HuH-7 (cell line): ENCODE measurements at places on chromosomes 16 and 17.

DNA sequence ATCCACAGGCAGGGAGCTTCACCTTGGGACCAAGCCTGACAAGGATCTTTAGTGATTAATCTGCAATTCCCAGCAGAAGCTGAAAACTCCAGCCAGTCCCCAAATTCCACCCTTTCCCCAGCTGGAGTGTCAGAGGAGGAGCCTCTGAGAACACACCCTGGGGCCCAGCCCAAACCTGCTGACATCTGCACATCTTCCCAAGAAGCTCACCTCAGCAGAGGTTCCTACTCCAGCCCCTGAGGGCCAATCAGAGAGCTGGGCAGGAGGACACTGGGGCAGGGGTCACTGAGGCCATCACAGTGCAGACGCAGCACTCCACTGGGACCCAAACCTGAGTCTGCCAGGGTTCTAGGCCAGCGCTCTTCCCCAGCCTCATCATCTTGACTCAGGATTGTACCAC lies 44.9 kb downstream of the CNGB1 start:
- no peak for DNase-seq

GRCh38 chr17:17511293-17511741 lies 15.1 kb upstream of the RASD1 start:
- DNase-seq = no peak

- no peak for DNase-seq
Observed at GRCh38 chr16:24204150-24204665, 51.9 kb upstream of the CACNG3 start.

GRCh38 chr17:68403122-68403521 lies 54.2 kb downstream of the WIPI1 start:
- DNase-seq = no peak

DNA sequence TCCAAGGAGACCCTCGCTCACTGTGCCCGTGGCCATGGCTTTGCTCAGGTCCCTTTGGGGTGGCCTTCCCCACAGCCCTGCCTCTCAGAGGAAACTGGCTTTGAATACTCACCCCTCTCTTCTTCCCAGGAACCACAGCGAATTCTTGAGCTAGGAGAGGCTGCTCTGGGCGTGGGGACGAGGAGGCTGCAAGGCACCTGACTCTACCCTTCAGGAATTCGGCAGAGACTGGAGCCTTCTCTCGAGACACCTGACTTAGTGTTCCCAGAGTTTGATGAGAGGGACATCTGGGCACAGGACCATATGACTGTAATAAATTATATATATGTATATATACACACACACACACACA lies 6.2 kb downstream of the LLGL2 start:
- DNase-seq = no peak

GRCh38 chr16:2096853-2097595 lies 38.7 kb downstream of the PKD1 start:
- no peak for DNase-seq

GRCh38 chr17:64585146-64585545 lies 77.0 kb downstream of the SMURF2 start:
- no peak for DNase-seq

GRCh38 chr16:31080035-31080629 lies 5.9 kb downstream of the ZNF646 start:
- no peak for DNase-seq

DNA sequence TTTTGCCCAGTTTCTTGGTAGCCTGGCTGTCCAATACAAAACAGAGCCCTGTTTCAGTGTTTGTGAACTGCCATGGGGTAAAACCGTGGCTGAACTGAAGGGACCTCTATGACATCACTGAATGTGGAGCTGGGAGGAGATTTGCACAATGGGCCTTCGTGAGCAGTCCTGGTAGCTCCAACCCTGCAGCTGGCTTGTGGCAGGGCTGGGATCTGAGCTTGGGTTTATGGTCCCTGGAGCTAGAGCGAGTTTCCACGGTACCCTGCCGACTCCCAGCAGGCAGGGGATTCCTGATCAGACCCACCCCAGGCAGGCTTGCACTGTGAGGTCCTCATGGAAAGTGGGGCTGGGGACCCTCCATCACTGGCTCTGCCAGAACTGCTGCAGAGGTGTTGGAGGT lies 247.0 kb downstream of the GSG1L start:
- DNase-seq = no peak

GRCh38 chr16:82996814-82997213 lies 370.0 kb downstream of the CDH13 start:
- DNase-seq = no peak

DNA sequence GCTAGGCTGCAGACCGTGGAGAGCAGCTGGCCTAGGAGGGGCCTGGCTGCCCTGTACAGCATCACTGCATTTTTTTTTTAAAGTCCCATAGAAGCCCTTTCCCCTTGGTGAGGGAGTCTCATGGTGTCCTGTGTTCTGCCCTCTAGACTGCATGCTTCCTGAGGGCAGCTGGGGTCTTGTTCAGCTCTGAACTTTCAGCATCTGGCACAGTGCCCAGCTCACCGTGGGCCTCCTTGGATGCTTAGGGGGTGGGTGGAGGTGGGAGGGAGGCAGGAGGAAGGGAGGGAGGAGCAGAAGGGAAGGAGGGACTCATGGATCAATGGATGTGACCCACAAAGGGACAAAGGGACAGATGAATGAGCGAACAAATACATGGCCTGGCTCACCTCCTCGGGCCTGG lies 63.4 kb upstream of the TMEM97 start:
- DNase-seq = no peak

- no peak for DNase-seq
Observed at GRCh38 chr16:70715860-70716357, 30.1 kb upstream of the MTSS2 start.

- DNase-seq = no peak
Observed at GRCh38 chr17:64016231-64016784, 4.1 kb downstream of the ICAM2 start.

GRCh38 chr17:54348234-54348633 lies 525.5 kb downstream of the KIF2B start:
- no peak for DNase-seq

- DNase-seq = no peak
Observed at GRCh38 chr16:50152351-50152806, 727 bp upstream of the TENT4B start.

DNA sequence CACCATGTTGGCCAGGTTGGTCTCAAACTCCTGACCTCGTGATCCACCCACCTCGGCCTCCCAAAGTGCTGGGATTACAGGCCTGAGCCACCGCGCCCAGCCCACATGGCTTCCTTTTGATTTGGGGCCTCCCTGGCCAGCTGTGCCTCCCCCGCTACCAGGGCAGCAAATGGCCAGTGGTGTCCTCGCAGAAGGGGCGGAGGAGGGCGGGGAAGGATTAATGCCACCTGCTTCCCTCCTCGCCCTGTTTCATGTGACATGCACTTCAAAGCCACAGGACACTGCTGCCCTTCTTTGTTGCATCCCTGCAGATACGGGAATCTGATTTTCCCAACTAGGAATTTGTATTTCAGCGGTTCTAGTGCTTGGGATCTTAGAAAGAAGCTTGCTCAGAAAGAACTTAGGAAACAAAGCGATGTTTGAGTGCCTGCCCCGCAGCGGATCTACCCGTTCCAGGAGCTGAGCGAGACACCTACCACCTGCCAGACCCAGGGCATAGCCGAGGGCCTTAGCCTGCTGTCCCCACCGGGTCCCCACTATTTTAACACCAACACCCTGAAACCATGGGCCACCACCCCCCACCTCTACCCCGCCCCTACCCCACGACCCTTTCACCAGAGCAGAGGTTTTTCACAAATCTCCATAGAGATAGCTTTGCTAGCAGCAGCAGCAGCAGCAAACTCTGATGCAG lies 37.7 kb upstream of the CCDC182 start:
- DNase-seq = no peak

DNA sequence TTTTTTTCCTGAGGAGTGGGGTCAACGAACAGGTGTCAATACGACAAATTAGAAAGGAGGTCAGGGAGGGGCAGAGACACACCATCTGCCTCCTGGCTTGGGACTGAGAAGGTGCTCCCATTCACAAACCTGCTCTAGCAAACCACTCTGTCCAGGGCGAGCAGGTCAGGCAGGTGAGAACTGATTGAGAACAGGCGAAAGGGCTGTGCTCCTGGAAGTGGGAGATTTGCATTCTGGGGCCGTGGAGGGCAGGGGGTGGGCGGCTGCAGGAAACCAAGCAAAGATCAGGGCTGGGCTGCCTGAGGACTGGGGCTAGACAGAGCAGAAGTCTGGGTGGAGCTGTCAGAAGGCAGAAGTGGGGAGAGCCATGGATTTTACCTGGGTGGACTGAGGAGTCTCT lies 98.9 kb upstream of the NLRP1 start:
- DNase-seq = no peak

DNA sequence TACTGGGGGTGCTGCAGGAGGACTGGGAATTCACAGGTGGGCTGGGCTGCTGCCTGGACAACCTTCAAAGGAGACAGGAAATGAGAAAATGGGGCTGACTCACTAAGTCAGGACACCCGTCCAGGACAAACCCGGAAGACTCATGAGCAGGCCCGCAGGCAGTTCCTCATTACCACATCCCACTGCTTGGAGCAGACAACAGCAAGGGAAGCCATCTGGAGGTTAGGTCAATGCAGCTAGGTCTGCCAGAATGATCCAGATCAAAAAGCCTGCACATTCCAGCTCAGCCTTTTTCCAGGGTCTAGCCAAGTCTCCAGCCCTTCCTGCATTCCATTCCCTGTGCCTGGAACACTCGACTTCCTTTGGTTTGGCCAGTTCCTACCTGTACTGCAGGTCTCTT lies 536.5 kb upstream of the CDH11 start:
- no peak for DNase-seq

- DNase-seq = no peak
Observed at GRCh38 chr16:28899882-28900590, 21.7 kb downstream of the ATP2A1 start.

DNA sequence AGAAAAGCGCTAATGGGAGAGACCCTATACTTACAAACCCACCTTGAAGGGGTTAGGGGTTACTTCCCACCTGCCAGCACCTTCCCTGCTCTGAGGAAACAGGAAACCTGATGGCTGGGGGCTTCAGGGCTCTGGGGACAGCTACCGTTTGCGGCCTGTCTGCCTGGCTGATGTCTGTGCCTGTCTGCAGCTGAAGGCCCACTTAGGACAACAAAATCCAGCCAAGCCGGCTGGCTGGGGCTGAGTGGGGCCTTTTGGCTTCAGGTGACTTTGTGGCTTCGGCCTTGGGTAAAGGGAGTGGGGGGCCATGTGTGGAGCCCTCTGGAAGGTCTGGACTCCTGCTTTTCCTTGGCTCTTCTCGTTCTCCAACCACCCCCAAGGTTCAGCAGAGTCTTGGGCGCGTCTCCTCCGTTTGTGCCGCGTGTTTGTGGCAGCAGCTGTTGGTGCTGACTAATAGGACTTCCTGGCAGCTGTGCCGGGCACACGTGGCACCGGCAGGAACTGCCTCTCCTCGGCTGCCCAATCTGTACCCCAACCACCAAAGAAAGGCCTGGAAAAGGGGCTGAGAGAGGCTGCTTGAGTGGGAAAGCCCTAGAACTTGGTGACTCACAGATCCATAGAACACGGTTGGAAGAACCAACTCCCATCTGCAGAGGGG lies 186.7 kb downstream of the MSI2 start:
- DNase-seq = no peak

DNA sequence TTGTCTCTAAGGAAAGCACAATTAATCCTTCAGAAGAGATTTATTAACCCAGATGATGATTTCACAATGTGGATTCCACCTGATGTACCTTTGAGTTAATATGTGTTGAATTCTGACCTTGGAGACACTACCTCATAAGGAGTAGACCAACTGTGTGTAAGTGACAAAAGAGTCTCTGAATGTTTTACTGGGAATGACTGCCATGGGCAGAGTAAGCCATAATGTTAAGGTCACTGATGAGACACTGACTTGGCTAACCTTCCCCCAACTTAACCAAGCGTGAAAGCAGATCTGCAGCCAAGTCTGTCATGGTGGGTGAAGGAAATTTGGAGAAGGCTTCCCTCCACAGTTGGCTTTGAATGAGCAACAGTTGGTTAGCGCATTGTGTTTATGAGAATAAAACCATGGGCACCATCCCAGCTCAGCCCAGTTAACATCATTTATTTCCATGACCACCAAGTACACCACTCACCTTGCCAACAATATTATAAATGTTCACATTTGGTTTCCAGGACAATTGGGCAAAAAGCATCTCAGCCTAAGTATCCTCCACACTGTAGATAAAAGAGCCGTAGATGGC lies 618.5 kb downstream of the KCNJ2 start:
- no peak for DNase-seq

- DNase-seq = no peak
Observed at GRCh38 chr17:40027614-40028012, 12.4 kb downstream of the CSF3 start.

DNA sequence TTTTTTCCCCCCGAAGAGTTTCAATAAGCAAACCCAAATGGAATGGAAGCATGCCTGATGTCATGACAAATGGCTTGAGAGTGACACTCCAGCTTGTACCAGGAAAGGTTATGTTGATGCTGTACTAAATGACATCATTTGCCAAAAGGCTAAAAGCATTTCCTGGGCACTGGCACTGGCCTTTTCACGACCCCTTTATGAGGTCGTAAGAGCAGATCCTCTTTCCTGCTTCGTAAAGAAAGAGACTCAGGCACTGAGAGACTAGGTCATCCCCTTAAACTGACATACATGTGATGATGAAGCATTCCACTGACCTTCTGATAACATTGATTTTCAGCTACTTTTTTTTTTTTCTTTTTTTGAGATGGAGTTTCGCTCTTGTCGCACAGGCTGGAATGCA lies 30.5 kb downstream of the CEP295NL start:
- no peak for DNase-seq

DNA sequence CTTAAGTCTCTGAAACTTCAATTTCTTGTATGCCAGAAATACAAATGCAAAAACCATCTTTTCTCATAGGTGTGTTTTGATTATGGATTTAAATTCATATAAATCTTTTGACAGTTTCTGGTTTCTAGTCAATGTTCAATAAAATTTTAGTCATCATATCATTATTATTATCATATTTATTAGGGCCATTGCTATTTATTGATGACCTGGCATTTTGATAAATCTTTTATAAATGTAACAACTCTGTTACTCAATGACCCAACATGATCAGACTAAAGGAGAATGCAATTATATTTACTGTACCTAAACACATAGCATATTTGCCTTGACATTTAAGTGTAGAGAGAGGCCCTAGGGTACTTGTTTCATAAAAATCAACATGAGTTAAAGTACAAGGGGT lies 320.8 kb downstream of the CDH8 start:
- no peak for DNase-seq

- no peak for DNase-seq
Observed at GRCh38 chr17:31802502-31802901, 56.5 kb downstream of the COPRS start.

DNA sequence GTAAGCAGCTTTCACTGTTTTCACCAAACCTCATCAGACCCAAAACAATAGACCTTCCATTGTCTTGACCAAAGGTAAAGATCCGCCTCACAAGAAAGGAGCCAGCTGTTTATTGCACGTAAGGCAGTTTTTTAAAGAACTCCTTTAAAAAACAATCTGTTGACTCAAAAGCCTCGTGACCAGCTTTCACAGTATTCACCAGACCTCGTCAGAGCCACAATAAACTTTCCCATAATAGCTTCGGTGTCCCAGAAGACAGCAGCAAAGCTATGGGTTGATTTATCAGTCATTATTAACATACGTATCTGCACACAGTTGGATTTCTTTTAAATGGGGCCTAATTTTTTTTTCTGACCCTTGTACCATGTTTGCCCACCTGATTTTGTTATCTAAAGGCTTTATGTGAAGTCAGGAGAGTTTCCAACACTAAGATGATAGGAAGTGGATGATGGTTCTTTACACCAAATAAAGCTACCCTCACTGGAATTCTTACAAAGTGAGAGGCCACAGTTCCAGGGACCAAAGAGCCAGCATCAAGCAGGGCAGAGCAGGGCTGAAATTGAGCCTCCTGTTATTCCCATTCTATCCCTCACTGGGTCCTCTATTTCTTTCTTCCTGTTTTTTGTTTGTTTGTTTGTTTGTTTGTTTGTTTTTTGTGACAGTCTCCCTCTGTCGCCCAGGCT lies 17.6 kb upstream of the HELZ start:
- no peak for DNase-seq
